ENCODE measurements at places on chromosomes 2 and 18. TPM values are rescaled to one million over a fixed set of nuclear protein-coding genes. Genes with fewer than 3 reads are reported as not detected.

DNA sequence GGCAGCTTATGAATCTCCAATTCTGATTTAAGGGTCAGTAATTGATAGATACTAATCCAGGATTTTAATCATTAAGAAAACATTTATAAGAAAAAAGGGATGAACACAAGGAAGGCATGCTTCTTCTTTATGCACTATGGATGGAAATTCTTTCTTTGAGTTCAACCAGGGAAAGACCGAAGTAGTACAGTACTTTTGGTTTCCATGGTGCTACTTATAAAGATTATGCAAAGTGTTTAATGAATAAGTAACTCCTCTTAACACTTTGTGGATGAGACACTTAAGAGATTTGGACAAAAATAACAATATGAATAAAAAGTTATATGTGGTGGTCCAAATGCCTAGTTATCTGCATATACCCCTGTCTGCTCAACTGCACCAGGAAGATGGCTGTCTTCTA, 666.5 kb upstream of the FANCL start:
- H3K36me3 ChIP-seq = no peaks in the 10 kb centered on the region
- no peak for DNase-seq
- H3K27ac ChIP-seq = no peak overlapping the region
- no peak overlapping the region for H3K4me3 ChIP-seq
- H3K4me1 ChIP-seq = no peaks in the 10 kb centered on the region

- no peak for DNase-seq
- no peaks in the 10 kb centered on the region for H3K4me1 ChIP-seq
- H3K36me3 ChIP-seq = no peaks in the 10 kb centered on the region
- H3K27ac ChIP-seq = no peak overlapping the region
- H3K27me3 ChIP-seq = no peaks in the 10 kb centered on the region
- no peak overlapping the region for H3K4me3 ChIP-seq
Measured at GRCh38 chr2:22998359-22998758, 386.6 kb upstream of the KLHL29 start.

DNA sequence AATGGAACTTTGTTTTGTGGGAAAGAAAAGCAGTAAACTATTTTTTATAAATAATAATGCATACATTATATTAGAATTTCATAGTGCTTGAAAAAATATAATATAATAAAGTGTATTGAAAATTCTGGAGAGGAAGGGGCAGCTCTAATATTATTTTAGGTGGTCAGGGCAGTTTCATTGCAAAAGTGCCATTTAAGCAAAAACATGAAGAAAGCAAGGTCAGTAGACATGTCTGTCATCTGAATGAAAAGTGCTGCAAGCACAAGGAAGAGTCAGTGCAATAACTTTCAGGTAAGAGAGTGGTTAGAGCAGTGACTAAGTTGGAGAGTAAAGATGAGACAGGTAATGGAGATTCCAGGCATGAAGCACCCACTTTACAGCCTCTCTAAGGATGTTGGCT, 435.6 kb upstream of the REG3G start:
- H3K27ac ChIP-seq = no peak overlapping the region
- H3K4me3 ChIP-seq = no peak overlapping the region
- H3K36me3 ChIP-seq = no peaks in the 10 kb centered on the region
- H3K27me3 ChIP-seq = no peaks in the 10 kb centered on the region
- DNase-seq = no peak

DNA sequence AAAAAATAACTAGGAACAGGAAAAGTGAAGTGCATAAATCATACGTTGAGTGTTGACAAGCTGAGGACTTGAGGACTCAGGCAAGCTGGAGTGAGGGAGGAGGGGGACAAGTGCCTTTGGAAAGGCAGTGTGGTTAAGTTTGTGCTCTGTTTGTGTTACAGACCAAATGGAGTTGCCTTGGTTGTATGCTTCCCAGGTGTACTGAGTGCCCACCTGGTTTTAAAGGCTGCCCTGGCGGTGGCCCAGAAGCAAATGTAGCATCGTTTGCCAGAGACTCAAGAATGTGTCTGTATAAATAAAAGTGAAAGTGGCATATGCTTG, 240.9 kb downstream of the PRKCE start:
- DNase-seq = no peak
- H3K4me3 ChIP-seq = no peak overlapping the region
- no peaks in the 10 kb centered on the region for H3K27me3 ChIP-seq
- peaks cover 22% of the 10 kb centered on the region for H3K4me1 ChIP-seq

DNA sequence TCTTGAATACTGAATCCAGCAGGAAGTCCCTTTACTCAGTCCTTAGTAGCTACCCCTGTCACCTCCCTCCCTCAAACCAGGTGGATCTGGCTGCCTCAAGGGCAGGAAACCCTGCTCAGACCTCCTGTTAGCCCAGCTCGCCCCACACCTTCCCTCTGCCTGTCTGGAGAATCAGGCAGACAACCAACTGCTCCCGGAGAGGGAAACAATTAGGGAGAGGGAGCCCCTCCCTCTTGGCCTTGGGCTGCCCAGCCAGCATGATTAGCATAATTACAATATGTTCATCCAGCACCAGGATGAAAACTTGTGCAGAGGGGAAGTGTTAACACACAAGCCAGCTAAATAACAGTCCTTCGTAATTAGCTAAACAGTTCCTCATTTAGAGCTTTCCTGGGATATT, 185.5 kb downstream of the C1D start:
- peaks cover 14% of the 10 kb centered on the region for H3K4me1 ChIP-seq
- H3K36me3 ChIP-seq = no peaks in the 10 kb centered on the region
- H3K4me3 ChIP-seq = no peak overlapping the region

DNA sequence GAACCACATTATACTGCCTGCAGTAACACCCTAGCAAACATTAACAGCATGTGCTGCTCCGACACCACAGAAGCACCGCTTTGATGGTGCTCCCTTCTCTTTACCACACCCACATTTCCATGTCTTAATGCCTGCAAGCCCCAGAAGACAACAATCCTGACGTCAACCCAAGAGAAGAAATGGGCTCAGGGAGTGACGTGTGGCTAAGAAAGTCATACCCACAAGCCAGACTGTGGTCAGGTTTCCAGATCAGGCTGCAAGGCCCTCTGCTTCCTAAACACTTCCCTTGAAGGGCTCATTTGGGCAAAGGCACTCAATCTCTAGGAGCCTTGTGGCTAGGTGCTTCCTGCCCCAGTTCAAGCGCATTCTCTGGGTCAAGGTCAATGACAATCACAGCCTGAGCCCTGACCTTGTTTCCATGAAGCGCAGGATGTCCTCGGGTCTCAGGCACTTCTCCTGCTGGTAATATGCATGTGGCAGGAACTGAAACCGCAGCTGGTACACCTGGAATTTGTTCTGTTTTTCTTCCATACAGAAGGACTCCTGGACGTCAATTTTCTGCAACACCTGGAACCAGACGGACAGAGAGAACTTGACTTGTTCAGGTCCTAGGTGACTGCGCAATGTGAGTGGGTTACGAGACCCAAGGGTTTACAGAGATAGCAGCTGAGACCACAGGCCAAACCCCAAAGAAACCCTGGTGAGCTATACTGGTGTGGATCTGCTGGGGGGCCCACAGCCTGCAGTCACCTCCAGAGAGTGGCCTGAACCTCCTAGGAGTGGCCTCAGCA, 67.2 kb downstream of the POLR1A start:
- peak overlapping the region; percentile 82 for H3K27ac ChIP-seq
- no peak overlapping the region for H3K4me3 ChIP-seq
- H3K27me3 ChIP-seq = no peaks in the 10 kb centered on the region
- peaks cover 70% of the 10 kb centered on the region for H3K36me3 ChIP-seq

- no peak overlapping the region for H3K27ac ChIP-seq
- H3K36me3 ChIP-seq = no peaks in the 10 kb centered on the region
- H3K4me3 ChIP-seq = no peak overlapping the region
- DNase-seq = no peak
Measured at GRCh38 chr18:62655520-62656219, 59.7 kb upstream of the PHLPP1 start.

GRCh38 chr2:16261791-16262190, 321.4 kb downstream of the MYCN start:
- no peaks in the 10 kb centered on the region for H3K27me3 ChIP-seq
- H3K4me3 ChIP-seq = no peak overlapping the region
- H3K4me1 ChIP-seq = no peaks in the 10 kb centered on the region
- no peak overlapping the region for H3K27ac ChIP-seq
- no peaks in the 10 kb centered on the region for H3K36me3 ChIP-seq

GRCh38 chr2:179383975-179384374, 119.3 kb upstream of the SESTD1 start:
- H3K27ac ChIP-seq = no peak overlapping the region
- H3K36me3 ChIP-seq = no peaks in the 10 kb centered on the region
- H3K4me1 ChIP-seq = no peaks in the 10 kb centered on the region
- no peaks in the 10 kb centered on the region for H3K27me3 ChIP-seq

GRCh38 chr2:10536569-10537133, 88.5 kb upstream of the ODC1 start:
- peaks cover 6% of the 10 kb centered on the region for H3K4me1 ChIP-seq
- no peaks in the 10 kb centered on the region for H3K36me3 ChIP-seq
- no peak for DNase-seq
- no peak overlapping the region for H3K4me3 ChIP-seq
- H3K27ac ChIP-seq = no peak overlapping the region

GRCh38 chr2:160647967-160648685, 154.5 kb upstream of the RBMS1 start:
- H3K27me3 ChIP-seq = no peaks in the 10 kb centered on the region
- no peak overlapping the region for H3K27ac ChIP-seq

- H3K27me3 ChIP-seq = no peaks in the 10 kb centered on the region
- no peak for DNase-seq
- no peaks in the 10 kb centered on the region for H3K36me3 ChIP-seq
- H3K4me3 ChIP-seq = no peak overlapping the region
- H3K4me1 ChIP-seq = peaks cover 3% of the 10 kb centered on the region
Measured at GRCh38 chr2:21372654-21373053, 248.9 kb downstream of the TDRD15 start.

DNA sequence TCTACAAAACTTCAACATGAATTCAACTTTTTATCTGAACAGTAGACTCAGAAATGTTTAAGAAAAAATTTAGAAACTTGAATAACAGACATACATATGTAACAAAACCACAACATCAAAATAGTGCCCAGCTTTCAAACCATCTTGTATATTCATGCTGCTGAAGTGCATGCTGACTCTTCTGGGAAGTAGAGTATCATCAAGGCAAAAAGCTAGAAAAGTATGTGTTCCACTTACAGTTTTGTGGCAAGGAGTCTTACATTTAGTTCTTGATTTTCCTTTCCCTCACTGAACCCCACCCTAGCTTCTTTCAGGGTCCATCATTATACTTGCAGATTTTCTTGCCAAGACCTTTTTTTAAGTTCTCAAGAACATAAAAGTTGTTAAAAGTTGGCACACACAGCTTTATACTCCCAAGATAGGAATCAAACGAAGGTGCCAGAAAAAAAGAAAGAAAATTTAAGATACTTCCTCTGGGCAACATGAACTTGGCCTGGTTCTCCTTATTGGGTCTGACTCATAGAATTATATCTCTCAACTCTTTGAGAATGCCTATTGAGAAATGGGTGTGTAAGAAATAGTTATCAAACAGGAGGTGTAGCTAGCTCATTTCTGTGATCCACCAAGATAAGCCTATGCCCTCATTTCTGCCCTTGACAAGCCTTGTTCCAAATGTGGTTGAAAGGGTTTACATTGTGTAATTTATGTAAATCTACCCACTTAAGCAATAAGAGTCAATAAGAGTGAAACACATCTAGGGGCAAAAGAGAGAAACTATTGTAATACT, 667.6 kb upstream of the ACVR2A start:
- H3K36me3 ChIP-seq = no peaks in the 10 kb centered on the region
- DNase-seq = no peak
- H3K27me3 ChIP-seq = peaks cover 2% of the 10 kb centered on the region
- H3K4me1 ChIP-seq = no peaks in the 10 kb centered on the region
- no peak overlapping the region for H3K4me3 ChIP-seq

GRCh38 chr2:177143444-177143843, 69.2 kb upstream of the HNRNPA3 start:
- DNase-seq = no peak
- no peak overlapping the region for H3K4me3 ChIP-seq
- H3K36me3 ChIP-seq = no peaks in the 10 kb centered on the region

DNA sequence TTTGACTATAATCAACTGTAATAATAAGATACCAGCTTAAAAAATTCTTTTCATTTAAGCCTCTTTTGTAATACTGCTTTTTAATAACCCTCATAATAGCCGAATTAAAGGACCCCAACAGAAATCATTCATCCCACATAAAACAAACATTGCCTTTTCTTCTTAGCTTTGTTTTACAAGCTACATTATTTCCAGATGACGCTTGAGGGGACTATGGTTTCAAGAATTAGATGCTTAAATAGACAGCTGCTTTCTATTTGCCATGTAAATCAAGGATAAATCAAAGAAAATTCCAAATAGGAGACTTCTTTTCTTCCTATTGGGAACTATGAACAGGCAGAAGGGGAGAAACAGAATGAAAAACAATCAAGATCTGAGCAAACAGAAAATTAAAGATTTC, 200.7 kb upstream of the SMAD7 start:
- no peaks in the 10 kb centered on the region for H3K4me1 ChIP-seq
- H3K4me3 ChIP-seq = no peak overlapping the region
- no peak for DNase-seq
- H3K36me3 ChIP-seq = no peaks in the 10 kb centered on the region

Gene SULT6B1
- not detected for polyA plus RNA-seq

Gene SLC40A1
- polyA plus RNA-seq = 25.7 TPM

Gene TDRD15
- 0.08 TPM for polyA plus RNA-seq

Gene HOXD12
- not detected for polyA plus RNA-seq

Gene RAD51AP2
- polyA plus RNA-seq = 1.1 TPM

Data from spinal cord (tissue), 10 donors.